ENCODE measurements at places on chromosomes 12 and 14.

DNA sequence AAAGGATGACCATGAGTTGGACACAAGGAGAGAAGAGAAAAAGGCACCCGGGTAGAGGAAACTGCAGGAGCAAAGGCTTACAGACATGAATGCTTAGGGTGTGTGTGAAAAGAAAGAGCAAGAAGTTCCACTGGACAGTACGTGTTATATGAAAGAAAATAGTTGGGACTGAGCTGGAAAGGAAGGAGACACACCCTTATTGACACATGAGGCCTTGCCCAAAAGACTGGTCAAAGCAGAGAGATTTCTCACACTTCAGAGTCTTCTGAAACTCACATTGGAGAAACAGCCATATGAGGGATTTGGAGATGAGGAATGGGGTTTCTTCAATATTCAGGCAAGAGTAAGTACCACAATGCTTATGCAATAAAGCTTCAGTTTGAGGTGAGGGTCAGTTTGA, 56.0 kb downstream of the TTC9 start:
- no peak for DNase-seq

DNA sequence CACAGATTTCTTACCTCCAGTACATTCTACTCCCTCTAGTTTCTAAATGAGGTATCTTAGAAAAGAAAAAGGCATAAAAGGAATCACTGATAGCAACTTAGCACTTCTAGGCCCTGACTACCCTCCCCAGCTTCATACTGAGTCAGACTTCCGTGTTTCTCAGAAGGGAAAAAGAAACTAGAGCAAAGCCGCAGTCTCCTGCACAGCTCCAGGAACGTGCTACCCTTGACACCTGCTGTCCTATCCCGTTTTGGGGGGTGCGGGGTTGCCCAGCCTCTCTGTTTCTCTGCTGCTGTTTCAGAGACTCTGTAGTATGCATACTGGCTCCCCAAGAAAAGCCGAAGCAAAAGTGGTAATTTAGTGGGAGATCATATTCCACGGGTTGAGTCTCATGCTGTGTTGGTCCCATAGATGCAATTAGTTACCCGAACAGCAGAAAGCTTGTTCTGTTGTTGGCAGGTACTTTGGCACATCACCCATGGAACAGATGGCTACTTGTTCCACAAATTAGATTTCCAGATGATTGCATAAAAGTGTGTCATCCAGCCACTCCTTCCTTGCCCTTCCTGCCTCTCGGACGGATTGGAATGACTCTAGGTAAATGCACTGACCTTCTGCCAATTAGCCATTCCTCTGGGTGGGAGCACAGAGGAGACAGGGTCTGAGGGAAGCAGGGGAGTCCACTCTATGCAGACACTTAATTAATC, 438.1 kb downstream of the FUT8 start:
- no peak for DNase-seq

DNA sequence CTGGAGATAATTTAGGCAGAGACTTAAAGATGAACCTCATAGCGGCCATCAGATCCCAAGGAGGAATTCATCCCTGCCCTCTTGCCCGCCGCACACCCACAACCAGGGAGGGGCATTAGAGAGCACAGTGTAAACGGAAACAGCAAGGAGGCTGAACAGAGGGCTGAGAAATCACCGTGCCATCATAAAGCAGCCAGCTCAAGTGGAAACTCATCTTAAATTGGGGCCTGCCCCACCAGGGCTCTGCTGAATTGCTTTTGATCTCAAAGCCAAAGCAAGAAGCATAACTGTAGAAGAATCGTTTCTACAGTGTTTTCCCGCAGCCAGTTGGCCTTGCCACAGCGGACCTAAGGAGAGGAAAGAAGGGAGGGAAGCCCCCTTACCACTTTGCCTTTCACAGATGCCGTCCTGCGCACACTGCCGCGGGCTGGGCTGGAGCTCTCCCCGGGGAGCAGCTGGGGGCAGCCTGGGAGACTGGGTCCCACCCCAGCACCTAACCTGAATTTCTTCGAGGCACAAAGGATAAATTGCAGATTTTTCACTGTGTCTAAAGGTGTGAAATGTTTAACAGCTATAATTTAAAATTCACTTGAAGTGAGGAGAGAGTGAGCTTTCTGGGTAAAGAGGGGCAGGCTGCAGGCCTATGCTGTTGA, 51.8 kb upstream of the MMP17 start:
- DNase-seq = no peak

DNA sequence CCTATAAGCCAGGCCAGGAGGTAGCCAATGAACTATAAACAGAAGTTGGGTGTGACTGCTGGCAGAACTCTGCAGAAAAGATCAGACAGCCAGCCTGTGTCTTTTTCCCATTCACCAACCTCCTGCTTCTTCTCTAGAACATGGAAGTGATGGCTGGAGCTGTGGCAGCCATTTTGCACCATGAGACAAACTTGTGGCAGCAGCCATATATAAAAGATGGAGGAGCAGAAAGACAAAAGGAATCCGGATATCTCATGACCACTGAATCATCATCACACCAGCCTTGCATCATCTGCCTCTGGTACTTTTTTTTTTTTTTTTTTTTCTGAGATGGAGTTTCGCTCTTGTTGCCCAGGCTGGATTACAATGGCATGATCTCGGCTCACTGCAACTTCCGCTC, 8.7 kb downstream of the BEGAIN start:
- DNase-seq = no peak

- no peak for DNase-seq
These were observed 645 bp upstream of the KLHDC1 start for GRCh38 chr14:49692193-49692757.

DNA sequence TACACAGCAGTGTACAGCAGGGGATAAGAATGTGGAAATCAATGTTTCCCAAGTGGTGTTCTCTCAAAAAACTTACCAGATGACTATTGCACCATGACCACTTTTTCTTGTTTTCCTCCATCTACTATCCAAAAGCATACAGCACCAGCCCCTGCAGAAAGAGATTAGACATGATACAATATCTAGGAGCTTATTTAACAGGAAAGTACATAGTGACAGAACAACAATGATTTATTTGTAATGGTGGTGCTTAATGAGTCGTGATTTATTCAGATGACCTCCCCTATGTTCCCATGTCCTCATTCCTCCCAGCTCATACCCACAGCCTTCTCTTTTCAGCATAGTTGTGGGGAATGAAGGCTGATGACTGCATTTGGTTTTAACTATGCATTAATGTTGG, 413.6 kb downstream of the BTG1 start:
- no peak for DNase-seq

GRCh38 chr12:64791036-64791435, 31.8 kb upstream of the GNS start:
- no peak for DNase-seq

- no peak for DNase-seq
These were observed 660.0 kb downstream of the C12orf50 start for GRCh38 chr12:87369161-87369560.

DNA sequence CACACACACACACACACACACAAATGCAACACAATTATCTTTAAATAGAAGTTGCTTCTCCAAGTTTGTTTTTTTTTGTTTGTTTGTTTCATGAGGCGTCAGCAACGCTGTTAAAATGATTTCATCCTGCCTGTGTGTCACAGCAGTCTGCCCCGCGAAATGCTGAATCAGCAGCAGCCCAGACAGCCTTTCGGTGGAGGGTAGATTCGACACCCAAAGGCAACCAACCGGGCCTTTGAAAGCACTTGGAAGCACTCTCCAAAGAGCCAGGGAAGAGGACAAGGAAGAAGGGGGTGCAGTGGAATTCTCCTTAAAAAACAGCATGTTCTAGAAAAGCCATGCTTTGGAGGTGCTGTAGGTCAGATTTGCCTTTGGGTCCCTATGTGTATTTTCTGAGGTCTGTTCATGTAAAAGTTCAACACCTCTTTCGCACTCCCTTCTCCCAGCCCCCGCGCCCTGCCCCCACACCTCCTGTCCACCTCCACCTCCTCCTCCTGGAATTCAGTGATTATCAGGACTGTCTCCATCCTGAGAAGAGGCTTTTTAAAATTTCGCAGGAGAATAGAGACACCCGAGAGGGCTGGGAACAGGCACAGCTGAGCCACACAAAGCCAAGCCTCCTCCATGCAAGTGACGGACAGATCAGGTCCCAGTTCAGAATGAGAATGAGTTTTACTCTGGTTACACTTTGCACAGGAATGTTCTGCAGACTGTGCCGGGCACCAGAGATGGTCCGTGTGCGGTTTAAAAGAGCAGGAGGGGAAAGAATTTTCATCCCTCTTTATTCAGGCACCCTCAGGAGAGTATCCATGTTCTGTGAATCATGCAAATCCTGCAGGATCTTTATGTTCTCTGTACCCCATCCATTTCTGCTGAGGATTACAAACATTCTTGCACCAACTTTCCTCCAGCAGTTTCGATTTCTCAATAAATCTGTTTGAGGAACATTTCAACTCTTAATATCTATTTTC, 177.9 kb downstream of the ETV6 start:
- DNase-seq = peak; percentile 72

DNA sequence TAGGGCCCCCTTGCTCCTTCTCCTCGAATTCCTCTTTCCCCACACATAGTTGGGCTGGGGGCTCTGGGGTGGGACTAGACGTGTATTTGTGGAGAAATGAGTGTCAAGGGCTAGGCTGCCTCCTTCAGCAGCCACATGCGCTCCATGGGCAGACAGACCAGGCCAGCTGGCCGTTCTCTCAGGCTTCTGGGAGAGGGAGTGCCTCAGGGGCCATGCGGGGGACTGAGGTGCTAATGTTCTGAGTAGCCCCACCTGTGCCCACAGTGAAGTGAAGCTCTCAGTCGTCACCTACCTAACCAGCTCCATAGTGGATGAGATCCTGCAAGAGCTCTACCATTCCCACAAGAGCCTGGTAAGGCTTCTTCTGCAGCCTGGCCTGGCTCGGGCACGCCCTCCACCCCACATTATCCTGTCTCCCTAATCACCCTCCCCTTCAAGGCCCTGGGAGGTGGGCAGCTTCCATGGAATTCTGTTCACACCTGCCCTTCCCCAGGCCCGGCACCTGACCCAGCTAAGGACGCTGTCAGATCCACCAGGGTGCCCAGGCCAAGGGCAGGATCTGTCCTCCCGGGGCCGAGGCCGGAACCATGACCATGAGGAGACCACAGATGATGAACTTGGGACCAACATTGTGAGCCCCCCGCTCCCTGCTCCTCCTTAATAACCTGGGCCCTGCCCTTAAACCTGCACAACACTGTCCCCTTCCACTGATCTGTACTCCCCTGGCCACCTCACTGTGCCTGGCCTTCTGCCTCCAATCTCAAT, 9.0 kb upstream of the CPNE6 start:
- no peak for DNase-seq

- DNase-seq = no peak
These were observed 180.5 kb upstream of the SFSWAP start for GRCh38 chr12:131530422-131530821.

DNA sequence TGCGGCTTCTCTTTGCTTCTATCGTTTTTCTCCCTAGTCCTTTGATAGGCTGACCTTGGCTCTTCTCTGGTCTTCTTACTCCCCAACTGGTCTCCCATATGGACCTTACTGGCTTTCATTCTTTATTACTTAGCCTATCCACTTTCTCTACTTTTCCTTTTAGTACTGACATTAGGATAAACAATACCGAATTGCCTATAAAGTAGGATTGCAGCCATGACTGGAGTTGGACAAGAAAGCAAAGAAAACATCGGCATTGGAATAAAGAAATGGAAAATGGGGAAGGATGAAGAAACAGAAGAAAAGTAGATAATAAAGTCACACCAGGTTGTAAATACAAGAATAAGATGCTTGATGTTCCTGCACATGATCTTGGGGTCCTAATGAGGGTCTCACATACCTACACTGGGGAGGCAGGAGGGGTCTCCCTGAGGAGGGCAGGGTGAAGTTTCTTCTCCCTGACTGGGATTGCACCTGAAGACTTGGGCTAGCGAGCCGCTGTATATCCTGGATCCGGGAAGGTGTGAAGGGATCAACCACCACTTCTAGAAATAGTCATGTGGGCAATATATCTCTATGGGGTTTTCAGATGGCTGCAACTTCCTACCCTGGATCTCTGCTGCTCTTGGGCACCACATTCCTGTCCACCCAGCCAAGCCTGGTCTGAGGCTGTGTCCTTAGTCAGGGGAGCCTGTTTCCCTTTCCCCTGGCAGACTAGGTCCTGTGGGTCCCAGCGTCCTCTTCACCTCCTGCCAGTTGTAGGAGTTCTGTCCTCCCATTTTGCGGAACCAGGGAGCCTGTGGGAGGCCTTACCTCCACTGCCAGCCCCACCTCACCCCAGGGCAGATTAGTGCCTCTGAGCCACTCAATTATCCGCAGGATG, 13.1 kb downstream of the NKX2-1 start:
- no peak for DNase-seq

- DNase-seq = no peak
These were observed 2.7 kb upstream of the TRHDE start for GRCh38 chr12:72269491-72269890.

Measured in neural progenitor cell (in vitro differentiated cells).